ENCODE measurements at places on chromosomes 11 and 22.

DNA sequence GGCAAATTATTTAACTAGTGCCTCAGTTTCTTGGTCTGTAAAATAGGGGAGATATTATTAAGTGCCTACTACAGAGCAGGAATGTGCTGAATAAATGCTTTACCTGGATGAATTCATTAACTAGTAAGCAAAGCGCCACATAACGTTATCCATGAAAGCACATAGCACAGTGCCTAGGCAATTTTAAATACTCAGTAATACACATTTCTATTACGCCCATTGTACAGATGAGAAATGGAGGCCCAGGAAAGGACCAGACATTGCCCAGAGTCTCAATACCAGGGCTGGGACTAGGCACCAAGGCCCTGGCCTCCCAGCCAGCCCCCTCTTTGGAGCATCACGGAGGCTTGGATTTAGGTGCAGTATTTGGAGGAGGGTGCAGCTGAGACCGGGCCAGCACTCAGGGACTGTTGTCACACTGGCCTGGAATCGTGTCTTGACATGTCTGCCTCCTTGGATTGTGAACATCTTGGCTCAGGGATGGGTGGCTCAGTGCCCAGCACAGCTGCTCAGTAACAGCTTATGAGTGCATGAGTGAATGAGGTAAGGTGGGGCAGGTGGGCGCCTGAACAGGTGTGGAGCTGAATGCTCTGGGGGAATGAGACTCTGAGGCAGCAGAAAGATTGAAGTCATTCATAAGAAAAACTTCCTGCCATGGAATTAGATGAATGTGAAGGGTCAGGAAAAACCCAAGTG, 42.1 kb upstream of the TPBGL start:
- DNase-seq, result no peak

DNA sequence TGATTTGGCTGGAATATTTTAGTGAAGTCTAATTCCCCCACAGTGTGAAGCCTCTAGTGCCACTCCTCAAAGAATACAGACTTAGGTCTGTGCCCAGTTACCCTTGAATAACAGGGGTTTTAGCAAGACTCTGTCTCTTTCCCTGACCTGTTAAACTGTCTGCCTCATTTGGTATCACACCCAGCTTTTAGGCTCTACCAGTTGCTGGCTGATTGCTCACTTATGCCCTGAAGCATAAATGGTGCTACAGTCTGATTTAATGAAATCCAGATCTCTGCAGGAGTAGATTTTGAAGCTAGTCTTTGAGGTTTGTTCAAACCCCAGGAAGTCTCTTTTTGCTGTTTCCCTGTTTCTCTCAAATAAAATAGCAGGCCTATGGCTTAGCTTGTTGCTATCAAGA, 45.2 kb upstream of the LIPT2 start:
- DNase-seq, result no peak

DNA sequence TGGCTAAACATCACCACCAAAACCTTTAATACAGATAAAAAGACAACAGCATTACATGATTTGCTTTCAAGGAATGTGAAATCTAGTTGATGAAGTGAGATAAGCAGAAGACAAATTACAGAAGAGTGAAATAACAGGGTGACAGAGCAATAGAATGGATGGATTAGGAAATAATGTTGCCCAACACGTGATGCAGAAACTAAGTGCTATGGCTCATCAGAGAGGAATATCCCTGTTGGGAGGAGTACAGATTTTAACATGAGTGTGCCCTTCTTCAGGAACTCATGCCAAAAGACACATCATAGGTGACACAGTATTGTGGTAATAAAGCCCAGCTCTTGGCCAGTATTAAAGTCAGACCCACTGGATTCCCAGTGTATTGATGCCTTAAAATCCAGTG, 176.6 kb upstream of the RAG2 start:
- DNase-seq, result peak; percentile 36

- DNase-seq, result no peak
Observed at GRCh38 chr22:46958658-46959057, 196.2 kb downstream of the TBC1D22A start.

DNA sequence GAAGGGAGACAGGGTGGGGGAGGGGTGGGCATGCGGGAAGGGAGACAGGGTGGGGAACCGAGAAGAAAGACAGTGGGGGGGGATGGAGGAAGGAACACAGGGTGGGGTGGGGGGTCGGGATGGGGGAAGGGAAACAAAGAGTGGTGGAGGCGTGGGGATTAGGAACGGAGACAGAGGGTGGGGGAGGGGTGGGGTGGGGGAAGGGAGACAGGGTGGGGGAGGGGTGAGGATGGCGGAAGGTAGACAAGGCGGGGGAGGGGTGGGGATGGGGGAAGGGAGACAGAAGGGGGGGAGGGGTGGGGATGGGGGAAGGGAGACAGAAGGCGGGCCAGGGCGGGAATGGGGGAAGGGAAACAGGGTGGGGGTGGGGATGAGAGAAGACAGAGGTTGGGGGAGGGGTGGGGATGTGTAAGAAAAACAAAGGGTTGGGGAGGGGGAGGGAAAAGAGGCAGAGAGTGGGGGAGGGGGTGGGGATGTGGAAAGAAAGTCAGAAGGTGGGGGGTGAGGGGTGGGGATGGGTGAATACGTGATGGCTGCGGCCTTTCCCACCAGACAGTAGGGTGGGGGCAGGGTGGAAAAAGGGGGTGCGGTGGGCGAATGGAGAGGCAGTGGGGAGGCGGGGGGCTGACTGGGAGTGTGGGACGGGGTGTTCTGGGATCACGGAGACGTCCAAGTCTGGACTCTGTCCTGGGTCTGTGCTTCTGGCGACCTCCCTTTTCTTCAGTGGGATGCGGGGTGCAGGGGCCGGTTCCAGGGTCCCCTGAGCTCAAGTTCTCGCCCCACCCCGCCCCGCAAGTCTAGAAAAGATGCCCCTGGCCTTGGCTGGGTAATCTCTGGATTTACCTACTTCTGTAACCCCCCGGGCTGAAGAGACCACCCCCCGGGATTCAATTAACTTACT, 744 bp downstream of the PRAME start:
- no peak for DNase-seq

- DNase-seq, result no peak
Observed at GRCh38 chr11:77036398-77036797, 2.2 kb downstream of the B3GNT6 start.

GRCh38 chr22:50048061-50048765, 9.9 kb downstream of the TTLL8 start:
- DNase-seq, result no peak

DNA sequence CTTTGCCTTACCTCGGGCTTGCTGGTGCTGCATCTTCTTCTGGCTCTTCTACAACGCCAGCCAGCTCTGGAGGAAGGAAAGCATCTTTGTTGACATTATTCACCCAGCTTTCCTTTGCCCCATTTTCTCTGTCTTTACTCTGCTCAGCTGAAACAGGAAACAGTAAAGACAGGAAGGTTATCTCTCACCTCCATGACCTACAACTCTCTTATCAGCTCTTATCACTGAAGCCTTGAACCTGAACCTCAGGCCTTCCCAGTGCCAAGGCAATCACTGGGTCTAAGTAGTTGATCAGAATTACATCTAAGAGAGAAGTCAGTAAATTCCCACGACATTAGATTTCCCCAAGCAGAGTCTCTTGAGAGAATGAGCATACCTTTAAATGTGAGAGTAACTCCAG, 59.6 kb upstream of the CCDC89 start:
- no peak for DNase-seq
